ENCODE measurements at places on chromosomes 5 and 9. TPM values are rescaled to one million over a fixed set of nuclear protein-coding genes. Genes with fewer than 3 reads are reported as not detected.

GRCh38 chr5:116575326-116576052 is 866 bp upstream of the SEMA6A start:
- no peak for DNase-seq

The GRM6 gene
- not detected for total RNA-seq

GRCh38 chr5:37055383-37055990 is 178.9 kb downstream of the NIPBL start:
- DNase-seq: no peak

DNA sequence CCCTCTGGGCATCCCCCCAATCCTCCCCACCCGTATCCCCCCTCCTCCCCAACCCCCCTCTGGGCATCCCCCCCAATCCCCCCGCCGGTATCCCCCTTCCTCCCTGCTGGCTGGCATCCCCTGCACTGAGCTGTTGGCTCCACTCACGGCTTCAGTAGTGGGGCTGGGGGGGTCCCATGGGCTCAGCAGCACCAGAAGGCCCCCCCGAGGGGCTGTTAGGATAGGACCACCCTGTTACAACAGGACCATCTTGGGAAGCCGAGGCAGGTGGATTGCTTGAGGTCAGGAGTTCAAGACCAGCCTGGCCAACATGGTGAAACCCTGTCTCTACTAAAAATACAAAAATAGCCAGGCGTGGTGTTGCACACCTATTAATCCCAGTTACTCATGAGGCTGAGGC is 42.4 kb downstream of the EXD3 start:
- DNase-seq: no peak

GRCh38 chr5:67941614-67942401 is 273.7 kb upstream of the PIK3R1 start:
- DNase-seq: no peak

The KCNMB1 gene
- total RNA-seq: not detected
